Upper lobe of left lung (tissue), 6 donors: ENCODE measurements at places on chromosomes 5 and 9. TPM values are rescaled to one million over a fixed set of nuclear protein-coding genes. Genes with fewer than 3 reads are reported as not detected.

- no peak for DNase-seq
Measured at GRCh38 chr5:151703227-151703626, 16.5 kb upstream of the SPARC start.

- no peak for DNase-seq
Measured at GRCh38 chr9:21828853-21829410, 26.5 kb downstream of the MTAP start.

DNA sequence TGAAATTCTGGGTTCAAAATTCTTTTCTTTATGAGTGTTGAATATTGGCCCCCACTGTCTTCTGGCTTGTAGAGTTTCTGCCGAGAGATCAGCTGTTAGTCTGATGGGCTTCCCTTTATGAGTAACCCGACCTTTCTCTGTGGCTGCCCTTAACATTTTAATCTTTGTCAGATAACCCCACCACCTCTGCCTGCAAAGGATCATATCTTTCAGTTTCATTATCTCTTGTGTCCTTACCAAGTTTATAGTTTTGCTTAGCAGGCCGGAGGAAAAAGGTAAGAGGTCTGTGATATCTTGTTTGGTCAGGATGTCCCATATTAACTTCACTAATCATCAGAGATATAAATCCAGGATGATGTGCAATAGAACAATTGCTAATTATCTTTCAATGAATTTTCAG lies 970.2 kb upstream of the TYRP1 start:
- no peak for DNase-seq

- DNase-seq = peak; percentile 52
Measured at GRCh38 chr9:96858018-96858573, 3.8 kb upstream of the ZNF782 start.

DNA sequence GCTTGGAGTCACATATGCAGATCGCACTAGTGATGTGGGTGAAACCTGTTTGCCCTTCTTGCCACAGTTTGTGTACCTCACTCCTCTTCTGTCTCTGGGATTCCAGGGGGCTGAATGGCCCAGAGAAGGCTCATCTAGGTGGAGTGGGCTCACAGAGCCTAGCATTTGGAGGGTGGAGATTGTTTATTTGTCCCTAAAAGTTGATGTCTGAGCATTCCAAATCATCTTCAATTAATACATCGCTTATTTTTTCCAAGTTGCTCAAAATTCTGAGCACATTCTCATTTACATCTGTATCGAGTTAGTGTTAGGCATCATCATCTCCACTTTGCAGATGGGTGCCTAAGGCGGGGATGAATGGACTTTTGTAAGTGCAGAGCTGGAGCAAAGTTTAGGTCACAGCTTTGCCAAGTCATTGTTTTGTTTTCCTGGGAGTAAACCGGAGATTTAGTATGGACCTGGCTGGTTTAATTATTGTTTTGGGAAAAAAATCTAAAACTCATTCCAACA lies 2.0 kb downstream of the ABL1 start:
- no peak for DNase-seq

DNA sequence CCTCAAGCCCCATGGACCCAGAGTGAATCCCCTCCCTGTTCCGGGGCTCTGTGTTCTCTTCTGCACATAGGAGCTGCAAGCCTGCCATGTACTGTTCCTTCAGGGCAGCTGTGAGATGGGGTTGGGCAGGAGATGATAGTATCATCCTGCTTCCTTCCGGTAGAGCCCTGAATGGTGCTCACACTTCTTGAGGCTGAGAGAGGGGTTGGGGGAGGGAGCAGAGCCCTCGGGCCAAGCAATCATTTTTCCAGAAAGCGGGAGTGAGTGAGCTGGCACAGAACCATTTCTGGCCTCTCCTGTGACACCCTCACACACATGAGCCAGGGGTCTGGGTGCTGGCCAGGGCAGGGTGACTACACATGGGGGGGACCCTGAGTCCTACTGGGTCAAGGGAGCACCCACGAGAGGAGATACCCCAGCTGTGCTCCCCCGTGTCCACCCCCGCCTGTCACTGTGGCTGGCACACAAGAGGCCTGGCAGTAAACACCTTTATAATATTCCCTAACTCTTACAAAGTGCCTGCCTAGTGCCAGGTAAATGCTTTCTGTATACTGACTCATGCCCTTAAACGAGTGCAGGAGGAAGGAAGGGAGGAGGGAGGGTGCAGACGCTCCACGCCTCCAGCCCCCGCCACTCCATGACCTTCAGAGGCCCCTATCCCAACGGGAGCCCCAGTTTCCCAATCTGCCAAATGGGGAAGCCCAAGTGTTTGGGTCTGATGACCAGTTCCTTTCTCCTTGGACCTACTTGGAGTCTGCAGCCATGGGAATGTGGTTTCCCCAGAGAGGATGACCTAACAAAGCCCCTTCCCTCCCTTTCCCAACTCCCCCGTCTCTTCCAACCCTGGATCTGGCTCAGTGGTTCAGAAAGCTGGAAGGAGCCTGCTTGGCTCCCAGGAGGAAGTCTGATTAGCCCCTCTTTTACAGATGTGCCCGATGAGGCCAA lies 15.5 kb downstream of the AKNA start:
- DNase-seq = peak; percentile 82

- no peak for DNase-seq
Measured at GRCh38 chr9:104784098-104784497, 20.2 kb downstream of the NIPSNAP3B start.

DNA sequence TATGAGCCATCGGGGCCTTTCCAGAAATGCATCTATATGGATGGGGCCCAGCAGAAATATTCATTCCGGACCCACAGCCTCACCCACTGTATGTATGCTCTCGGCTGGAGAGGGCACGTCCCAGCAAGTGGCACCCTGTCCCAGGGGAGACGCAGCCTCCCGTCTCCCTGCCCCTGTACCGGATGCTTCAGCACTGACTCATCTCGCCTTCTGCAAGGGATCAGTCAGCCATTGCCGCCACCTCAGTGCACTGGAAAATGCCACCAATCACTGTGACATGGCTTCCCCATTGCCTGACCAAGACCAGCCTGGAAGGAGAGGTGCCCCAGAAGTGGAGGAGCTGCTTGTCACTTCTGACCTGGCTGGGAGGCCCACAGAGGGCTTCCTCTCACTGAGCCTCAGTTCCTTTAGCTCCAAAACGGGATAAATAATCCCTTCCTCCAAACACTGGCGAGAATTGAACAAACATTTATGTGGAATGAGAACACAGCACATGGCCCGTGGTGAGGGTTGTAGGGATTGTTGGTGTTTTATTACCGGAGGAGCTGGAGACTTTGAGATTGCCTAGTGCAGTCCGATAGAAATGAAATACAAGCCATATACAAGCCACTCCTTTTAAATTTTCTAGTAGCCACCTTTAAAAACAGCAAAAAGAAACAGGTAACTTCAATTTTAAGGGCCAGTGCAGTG lies 43.9 kb upstream of the ORM1 start:
- no peak for DNase-seq

DNA sequence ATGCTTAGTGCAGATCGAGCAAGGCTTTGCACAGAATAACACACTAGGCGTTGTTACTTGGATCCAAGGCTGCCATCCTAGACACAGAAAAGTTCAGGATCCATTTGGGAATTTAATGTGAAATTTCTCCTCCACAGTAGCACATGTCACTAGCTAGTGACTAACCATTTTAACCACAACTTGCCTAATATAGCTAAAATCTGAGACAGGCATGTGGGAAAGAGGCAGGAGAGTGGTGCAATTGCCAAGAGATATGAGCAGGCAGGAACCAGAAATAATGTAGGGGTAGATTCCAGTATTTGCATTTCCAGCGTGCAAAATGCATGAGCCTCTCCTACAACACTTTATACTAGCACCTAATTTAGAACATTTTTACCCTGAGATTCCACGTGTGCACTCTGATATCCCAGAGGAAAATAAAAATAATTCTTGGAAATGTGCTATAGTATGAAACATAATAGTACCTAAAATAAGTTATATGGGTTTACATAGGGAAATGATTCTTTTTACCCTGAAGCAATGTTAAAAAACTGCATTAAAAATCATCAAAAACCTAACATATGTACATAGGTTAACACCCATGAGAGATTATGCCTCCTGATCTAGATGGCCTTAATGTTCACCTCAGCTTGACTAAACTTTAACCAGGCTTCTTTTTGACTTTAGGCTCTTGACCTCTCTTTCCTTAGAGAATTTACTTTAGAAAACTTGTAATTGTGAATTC lies 1230.6 kb upstream of the NUDT12 start:
- no peak for DNase-seq

GRCh38 chr5:110371011-110371724 lies 355.3 kb downstream of the TMEM232 start:
- DNase-seq = no peak

GRCh38 chr5:99070362-99070761 lies 141.6 kb upstream of the CHD1 start:
- no peak for DNase-seq

GRCh38 chr9:82763656-82764055 lies 299.3 kb downstream of the RASEF start:
- no peak for DNase-seq

GRCh38 chr9:98191671-98192502 lies 550 bp downstream of the CORO2A start:
- peak; percentile 74 for DNase-seq

GRCh38 chr5:171386006-171386671 lies 1.5 kb upstream of the NPM1 start:
- no peak for DNase-seq

DNA sequence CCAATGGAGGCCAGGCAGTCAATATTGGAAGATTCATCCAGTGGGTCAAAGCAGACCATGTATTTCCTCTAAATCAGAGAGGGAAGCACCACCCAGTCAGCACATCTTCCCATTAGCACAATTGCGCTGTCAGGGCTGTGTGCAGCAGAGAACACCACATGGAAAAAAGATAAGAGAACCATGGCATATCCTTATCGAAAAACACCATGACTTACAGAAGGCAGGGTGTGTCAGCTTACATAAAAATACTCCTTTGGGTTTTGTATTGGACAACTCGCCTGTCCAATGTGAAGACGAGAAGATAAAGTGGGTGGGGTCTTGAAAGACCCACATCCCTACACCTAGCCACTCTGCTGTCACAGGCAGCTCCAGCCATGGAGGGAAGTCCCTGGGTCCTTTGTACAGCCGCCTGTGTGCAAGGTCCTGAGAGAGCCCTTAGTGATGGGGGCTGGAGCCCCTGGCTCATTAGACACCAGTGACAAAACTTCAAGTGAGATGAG lies 71.9 kb upstream of the SPATA31E1 start:
- DNase-seq = no peak

GRCh38 chr9:121613009-121613752 lies 38.3 kb upstream of the DAB2IP start:
- DNase-seq = no peak

DNA sequence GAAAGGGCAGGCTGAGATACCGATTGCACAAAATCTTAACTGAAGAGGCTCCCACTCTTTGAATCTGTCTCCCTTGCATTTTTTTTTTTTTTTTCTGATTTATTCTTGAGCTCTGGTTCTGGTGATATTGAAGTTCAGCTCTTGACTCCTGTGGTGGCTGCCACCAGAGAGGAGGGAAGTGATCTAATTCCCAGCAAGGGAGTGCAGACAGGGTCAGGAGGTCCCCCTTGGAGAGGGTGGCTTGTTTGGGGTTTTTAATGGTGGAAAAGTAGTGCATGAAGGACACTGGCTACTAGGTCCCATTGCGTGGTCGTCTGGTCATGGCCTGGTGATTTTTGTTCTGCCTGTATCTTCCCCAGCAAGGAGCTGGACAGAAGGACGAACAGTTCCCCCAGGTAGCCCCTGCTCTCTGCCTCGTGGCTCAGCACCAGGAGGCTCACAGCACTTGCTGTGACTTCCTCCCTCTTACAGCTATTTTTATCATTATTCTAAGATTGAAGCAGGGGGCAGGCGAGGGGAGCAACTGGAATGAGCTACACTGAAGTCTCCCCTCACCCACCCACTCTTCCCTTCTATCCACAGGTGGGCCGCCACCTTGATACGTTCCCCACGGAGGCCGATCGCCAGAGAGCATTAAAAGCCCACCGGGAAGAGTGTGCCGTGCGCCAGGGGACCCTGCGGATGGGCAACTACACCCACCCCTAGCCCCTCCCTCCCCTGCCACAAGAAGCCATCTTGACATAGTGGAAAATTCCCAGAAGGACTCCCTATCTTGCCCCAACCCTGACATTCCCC lies 10.4 kb upstream of the BARHL1 start:
- DNase-seq = no peak

The THBS4 gene
- 2.6 TPM for total RNA-seq

The TARS1 gene
- 72.7 TPM for total RNA-seq

The CCNO gene
- total RNA-seq = not detected

The NMRK1 gene
- 17.5 TPM for total RNA-seq

The GPBP1 gene
- total RNA-seq = 54.3 TPM

The BAG1 gene
- 142 TPM for total RNA-seq

The CORO2A gene
- total RNA-seq = 22.8 TPM

The GRM6 gene
- total RNA-seq = not detected

The PRR7 gene
- 2.1 TPM for total RNA-seq
